Stimulated activated naive CD4-positive, alpha-beta T cell (primary cell): ENCODE measurements at places on chromosomes 16 and 17.

DNA sequence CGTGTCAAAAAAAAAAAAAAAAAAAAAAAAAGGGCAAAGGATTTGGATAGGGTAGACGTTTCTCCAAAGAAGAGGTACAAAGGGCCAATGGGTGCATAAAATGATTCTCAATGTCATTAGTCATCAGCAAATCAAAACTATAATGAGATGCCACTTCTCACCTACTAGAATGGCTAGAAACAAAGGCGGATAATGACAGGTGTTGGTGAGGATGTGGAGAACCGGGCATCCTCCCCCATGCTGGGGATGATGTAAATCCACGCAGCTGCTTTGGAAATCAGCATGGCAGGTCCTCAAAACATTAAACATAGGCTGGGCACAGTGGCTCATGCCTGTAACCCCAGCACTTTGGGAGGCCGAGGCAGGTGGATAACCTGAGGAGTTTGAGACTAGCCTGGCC is 9.4 kb downstream of the ITGAX start:
- no peak for DNase-seq

- no peak for DNase-seq
Measured at GRCh38 chr17:42883802-42884558, 16.6 kb upstream of the G6PC1 start.

DNA sequence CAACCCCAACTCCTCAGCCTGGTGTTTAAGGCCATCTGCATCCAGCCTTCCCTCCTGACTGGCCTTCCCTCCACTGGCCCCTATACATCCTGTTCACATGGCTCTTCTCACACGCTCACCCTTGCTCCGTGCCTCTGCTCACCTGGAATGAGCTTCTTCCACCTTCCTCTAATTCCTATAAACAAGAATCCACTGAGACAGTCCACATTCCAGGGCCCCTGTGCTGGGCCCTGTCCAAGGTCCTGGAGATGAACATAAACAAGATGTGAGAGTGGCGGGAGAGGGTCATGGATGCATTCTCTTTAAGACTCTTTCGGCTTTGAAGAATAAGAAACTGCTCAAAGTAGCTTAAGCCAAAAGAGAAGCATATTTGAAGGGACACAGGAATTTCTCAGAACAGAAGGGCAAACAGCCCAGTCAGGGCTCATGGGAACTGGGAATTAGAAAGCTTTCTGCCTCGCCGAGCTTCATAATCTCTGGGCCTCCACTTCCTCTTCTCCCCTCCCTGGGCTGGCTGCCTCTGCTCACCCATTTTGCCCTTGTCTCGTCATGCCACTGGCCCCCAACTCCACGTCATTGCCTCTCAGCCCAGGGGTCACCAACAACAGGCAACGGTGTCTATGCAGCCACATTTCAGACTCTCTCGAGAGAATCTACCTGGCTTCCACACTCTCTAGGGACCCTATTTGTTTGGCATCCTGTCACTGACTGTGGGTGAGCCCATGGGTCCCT is 13.5 kb downstream of the SPPL2C start:
- DNase-seq: no peak

- DNase-seq: no peak
Measured at GRCh38 chr17:63116967-63117830, 151.2 kb downstream of the TANC2 start.

DNA sequence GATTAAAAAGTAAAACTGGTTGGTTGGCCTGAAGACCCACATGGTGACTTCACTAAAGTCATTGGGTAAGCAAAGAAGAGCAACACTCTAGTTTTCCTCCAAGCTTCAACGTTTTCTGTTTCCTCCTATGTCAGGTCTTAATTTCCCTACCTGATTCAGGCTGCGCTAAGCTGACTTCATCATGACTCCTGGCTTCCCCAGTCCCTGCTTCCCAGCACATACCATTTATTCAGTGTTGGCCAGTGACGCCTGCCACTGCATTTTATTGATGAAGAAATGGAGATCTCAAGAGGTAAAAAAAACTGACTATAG is 645.3 kb downstream of the WWOX start:
- DNase-seq: no peak

DNA sequence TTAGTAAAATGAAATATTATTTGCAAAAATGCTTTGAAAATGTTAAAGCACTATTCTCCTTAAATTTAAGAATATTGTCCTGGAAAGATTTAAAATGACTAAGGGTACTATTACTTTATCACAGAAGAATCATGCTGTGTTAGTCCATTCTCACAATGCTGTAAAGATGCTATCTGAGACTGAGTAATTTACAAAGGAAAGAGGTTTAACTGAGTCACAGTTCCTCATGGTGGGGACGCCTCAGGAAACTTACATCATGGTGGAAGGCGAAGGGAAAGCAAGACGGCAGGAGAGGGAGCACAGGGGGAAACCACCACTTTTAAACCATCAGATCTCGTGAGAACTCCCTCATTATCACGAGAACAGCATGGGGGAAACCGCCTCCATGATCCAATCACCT is 245.6 kb downstream of the IRX3 start:
- no peak for DNase-seq
